ENCODE measurements at places on chromosomes 11 and 22.
A peak's percentile ranks its signal among the peaks of the same experiment; 100 is the strongest.

- DNase-seq = no peak
These were observed 12.8 kb downstream of the SLC37A2 start for GRCh38 chr11:125075900-125076317.

DNA sequence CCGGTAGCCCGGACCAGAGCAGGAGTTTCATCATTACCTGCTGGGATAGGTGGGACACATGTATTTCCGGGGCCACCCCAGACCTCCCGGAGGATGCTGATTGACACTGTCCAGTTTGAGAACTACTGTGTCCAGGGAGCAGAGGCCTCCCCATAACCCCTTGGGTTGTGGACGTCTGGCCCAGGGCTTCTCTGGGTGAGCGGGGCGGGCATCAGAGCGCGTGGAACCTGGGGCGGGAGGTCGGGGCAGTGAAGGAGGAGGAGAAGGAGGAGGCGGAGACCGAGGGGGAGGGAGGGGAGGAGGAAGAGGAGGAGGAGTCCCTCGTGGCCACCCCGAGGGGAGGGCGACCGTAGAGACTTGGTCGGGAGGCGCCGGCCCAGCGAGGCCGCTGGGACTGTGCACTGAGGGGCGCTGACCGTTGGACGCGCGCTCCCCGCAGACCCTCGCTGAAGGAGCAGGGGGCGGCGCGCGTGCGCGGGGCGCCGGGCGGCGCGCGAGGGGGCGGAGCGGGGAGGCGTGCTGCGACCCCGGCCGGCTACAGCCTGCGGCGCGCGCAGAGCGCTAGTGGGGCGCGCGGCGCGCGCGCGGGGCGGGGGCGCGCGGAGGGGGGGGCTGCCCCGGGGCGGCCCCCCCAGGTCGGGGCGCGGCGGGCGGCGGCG lies at the start of gene GRK3:
GRK3 (plus strand) TSS at position 356 of the 659 bp plus-strand sequence. CDS start 366 bp downstream, outside the sequence.
- peak; percentile 87 for DNase-seq

- DNase-seq = no peak
These were observed 10.6 kb upstream of the APOBEC3A start for GRCh38 chr22:38946771-38947170.

DNA sequence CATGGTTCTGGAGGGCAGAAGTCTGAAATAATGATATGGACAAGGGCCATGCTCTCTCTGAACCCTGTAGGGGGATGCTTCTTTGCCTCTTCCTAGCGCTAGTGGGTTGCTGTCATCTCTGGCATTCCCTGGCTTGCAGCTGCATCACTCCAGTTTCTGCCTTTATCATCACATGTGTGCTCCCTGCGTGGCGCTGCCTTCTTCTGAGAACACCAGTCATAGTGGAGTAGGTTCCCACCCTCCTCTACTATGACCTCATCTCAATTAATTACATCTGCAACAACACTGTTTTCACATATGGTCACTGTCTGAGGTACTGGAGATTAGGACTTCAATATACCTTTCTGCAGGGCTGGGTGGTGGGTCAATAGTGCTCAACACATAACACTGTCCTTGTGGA lies 402.3 kb upstream of the NARS2 start:
- DNase-seq = no peak

GRCh38 chr22:31313366-31314147 lies 21.3 kb upstream of the PIK3IP1 start:
- DNase-seq = peak; percentile 81

DNA sequence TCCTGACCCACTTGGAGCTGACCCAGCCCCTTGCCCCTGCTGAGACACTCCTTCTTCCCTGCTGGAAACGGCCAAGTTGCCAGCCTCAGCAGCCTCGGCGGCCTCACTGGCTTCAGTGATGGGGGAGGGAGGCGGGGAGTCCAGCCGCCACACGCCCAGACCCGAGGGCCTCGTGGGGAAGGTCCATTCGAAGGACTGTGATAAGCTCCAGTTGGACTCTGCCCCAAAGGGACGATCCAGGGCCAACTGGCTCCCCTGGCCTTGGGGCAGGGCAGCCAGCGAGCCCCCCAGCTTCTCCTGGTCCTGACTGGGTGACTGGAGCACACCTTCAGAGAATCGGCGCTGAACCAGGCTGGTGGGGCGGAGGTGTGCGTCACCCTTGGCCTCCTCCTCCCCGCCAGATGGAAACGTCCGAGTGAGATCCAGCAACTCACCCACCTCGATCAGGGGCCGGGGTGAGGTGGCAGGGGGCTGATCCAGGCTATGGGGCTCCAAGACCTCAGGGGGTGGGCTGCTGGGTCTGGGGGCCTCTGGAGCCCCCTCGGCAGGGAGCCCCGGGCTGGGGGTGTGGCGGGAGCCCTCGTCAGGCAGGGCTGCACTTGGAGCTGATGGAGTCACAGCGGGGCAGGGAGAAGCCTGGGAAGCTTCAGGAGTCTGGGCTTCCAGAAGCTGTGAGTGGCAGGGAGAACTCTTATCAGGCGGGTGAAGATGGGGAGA lies 11.5 kb downstream of the TNKS1BP1 start:
- no peak for DNase-seq

Data from activated naive CD4-positive, alpha-beta T cell treated with anti-CD3 and anti-CD28 coated beads, Interleukin-2, amount 10 ng/mL, durations not matched to agents 7 days and 5 days (primary cell).